Mesangial cell (primary cell): ENCODE measurements at places on chromosomes 2 and 18. TPM values are rescaled to one million over a fixed set of nuclear protein-coding genes. Genes with fewer than 3 reads are reported as not detected.

Gene CCDC74B
- 8.8 and 23.8 TPM in 2 replicates for total RNA-seq

Gene TUBB8B
- total RNA-seq: 0.63 TPM in 1 of 2 replicates, not detected in the other

Gene PPP1CB
- 79.5 and 83.0 TPM in 2 replicates for total RNA-seq

Gene NCOA1
- 4.2 and 9.1 TPM in 2 replicates for total RNA-seq

Gene HRH4
- not detected in 2 replicates for total RNA-seq

Gene CYS1
- total RNA-seq: 3.4 and 16.9 TPM in 2 replicates

Gene VIT
- total RNA-seq: not detected in 2 replicates

Gene CCDC138
- total RNA-seq: 2.3 and 8.1 TPM in 2 replicates

Gene FECH
- total RNA-seq: 31.1 and 35.1 TPM in 2 replicates

Gene CRYBA2
- total RNA-seq: not detected in 2 replicates

Gene ALPG
- not detected in 2 replicates for total RNA-seq

Gene NEU4
- total RNA-seq: under 0.01 TPM in 1 of 2 replicates, not detected in the other

Gene ST6GAL2
- 18.9 and 23.3 TPM in 2 replicates for total RNA-seq

Gene STAT4
- under 0.01 and 0.38 TPM in 2 replicates for total RNA-seq

Gene FABP1
- total RNA-seq: not detected in 2 replicates

Gene PTH2R
- 2.3 TPM in 1 of 2 replicates, not detected in the other for total RNA-seq

Gene DRC1
- not detected in 2 replicates for total RNA-seq

Gene SCYGR8
- total RNA-seq: not detected in 2 replicates

Gene GNAL
- total RNA-seq: 2.3 and 4.3 TPM in 2 replicates

Gene AP1S3
- total RNA-seq: 17.8 and 26.5 TPM in 2 replicates

Gene MC4R
- total RNA-seq: 0.13 TPM in 1 of 2 replicates, not detected in the other

Gene CDH19
- not detected in 2 replicates for total RNA-seq

Gene CCDC93
- total RNA-seq: 7.3 and 8.7 TPM in 2 replicates

Gene RTKN
- 39.1 and 48.0 TPM in 2 replicates for total RNA-seq

Gene PLCD4
- total RNA-seq: 4.2 TPM in 1 of 2 replicates, not detected in the other

Gene ERICH2
- not detected in 2 replicates for total RNA-seq

Gene TCF4
- 14.2 and 19.0 TPM in 2 replicates for total RNA-seq

Gene NEUROD1
- total RNA-seq: not detected in 2 replicates

Gene HSBP1L1
- total RNA-seq: 9.9 and 23.2 TPM in 2 replicates

Gene LRRTM4
- total RNA-seq: 0.51 TPM in 1 of 2 replicates, not detected in the other
